Sciatic nerve (tissue), 2 donors: ENCODE measurements at places on chromosomes 11 and 22. TPM values are rescaled to one million over a fixed set of nuclear protein-coding genes. Genes with fewer than 3 reads are reported as not detected.

- no peak for DNase-seq
Measured at GRCh38 chr11:85813721-85814120, 2.8 kb upstream of the SYTL2 start.

GRCh38 chr11:94771390-94771789 is 3.2 kb downstream of the AMOTL1 start:
- no peak for DNase-seq

DNA sequence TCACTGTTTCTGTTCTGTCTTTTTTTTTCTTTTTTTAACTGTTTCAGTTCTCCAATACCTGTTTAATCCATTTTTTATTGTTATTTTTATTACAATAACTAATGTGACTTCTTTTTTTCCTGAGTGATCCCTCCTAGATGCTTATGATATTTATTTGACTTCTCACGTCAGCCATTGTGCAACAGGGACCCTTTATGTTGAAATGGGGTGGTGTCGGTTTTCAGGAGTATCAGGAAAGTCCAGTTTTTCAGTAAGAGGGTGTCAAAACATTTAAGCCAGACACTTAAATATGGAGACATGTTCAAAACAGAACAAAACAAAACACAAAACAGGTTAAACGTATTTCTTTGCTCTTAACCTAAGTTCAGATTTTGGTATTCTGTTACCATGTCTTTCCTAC is 418.8 kb downstream of the DYNC2H1 start:
- DNase-seq = no peak

- no peak for DNase-seq
Measured at GRCh38 chr11:45057938-45058646, 88.3 kb upstream of the PRDM11 start.

DNA sequence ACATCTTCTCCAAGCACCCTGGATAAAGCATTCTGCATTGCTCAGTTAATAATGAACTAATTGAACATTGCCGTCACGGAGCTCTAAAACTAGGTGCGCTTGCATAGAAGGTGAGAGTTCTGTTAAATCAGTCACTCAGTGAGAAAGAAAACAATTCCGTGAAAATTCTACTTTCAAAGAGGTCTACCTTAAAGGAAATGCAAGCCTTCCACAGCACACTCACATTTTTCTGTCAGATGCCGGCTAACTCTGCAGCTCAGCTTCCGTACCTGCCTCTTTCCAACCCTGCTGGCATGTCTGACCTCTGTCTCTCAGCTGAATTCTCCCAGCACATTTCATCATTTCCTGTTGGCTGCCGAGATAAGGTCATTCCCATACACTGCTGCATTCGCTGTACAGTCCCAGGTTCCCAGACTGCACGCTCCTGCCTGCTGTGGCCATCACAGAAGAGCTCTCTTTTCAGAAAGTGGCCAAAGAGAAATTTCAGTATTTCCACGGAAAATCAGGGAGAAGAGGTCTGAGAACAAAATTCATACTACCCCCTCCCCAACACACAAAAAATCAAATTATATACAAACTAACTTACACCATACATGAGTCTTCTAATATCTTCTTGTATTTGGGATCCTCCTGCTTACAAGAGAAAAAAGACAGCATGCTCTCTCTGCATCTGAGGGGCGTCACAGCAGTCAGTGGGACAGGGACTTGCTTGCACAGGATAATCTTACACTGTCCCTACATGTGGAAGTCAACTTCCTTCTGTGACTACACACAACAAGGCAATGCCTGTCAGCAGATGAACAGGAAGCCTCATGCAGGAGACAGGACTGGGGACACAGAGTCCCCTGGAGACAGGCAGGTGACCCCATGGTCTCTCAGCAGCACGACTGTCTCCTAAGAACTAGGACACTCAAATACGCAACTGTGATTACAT is 55.1 kb downstream of the PACSIN2 start:
- DNase-seq = no peak

DNA sequence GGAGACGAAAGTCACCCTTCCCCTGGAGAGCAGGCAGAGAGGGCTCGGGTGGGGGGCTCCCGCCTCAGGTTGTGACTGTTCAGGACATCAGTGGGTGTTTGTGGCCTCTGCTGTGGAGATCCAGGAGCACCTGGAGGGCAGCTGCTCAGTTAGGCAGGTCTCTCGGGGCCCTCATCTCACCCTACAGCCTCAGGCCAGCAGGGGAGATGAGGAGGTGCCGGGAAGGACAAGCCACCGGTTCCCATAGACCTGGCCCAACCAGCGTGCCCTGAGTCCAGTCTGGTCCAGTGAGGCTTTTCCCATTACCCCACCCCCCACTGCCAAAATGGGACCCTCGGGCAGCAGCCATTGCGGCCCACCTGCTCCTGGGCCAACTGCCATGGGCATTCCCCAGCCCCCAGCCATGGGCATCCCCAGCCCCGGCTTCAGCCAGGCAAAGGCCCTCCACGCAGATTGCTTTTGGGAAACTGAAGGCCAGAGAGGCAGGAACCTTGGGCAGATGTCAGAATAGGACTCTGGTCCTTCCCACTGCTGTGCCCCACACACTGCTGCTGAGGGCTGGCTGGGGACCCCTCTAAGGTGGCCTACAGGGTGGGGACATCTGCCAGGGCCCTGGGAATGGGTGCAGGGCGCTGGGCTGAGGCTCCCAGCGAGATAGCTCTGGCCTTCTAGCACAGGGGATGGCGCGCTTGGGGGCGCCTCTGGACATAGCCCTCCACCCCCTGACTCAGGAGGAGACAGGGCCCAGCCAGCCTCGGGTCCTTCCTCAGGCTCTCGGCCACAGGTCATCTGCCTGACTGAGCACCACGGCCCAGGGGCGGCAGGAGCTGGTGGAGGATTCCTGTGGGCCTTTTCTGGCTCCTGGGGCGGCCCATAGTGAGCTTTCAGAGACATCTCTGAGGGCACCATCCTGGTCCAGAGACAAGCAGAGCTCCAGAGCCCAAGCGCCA is 4.8 kb downstream of the PIM3 start:
- DNase-seq = peak; percentile 63

- no peak for DNase-seq
Measured at GRCh38 chr22:32339190-32340012, 18.3 kb upstream of the RFPL3 start.

DNA sequence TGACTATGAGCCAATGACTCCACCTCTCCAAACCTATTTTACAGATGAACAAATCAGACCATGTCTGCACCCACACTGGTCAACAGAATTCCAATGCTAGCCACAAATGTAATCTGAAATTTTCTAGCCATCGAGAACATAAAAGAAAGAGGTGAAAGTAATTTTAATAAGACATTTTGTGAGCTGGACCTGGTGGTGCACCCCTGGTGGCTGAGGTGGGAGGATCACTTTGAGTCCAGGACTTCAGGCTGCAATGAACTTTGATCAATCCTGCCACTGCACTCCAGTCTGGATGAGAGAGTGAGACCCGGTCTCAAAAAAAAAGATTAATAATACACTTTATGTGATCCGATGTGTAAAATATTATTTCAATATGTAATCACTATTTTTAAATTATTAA is 9.4 kb upstream of the RNF185 start:
- peak; percentile 10 for DNase-seq

DNA sequence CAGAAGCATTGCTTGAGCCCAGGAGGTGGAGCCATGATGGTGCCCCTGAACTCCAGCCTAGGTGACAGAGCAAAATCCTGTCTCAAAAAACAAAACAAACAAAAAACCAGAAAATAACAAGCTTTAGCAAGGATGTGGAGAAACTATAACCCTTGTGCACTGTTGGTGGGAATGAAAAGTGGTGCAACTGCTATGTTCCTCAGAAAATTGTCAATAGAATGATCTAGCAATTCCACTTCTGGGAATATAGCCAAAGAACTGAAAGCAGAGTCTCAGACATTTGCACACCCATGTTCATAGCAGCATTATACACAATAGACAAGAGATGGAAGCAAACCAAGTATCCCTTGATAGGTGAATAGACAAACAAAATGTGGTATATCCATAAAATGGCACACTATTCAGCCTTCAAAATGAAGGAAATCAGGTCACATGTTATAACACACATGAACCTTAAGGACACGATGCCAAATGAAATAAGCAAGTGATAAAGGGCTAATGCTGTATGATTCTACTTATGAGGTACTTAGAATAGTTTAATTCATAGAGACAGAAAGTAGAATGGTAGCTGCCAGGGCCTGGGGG is 15.9 kb downstream of the KLHL22 start:
- no peak for DNase-seq

GRCh38 chr22:22515890-22516289 is 4.2 kb downstream of the ZNF280A start:
- DNase-seq = no peak

DNA sequence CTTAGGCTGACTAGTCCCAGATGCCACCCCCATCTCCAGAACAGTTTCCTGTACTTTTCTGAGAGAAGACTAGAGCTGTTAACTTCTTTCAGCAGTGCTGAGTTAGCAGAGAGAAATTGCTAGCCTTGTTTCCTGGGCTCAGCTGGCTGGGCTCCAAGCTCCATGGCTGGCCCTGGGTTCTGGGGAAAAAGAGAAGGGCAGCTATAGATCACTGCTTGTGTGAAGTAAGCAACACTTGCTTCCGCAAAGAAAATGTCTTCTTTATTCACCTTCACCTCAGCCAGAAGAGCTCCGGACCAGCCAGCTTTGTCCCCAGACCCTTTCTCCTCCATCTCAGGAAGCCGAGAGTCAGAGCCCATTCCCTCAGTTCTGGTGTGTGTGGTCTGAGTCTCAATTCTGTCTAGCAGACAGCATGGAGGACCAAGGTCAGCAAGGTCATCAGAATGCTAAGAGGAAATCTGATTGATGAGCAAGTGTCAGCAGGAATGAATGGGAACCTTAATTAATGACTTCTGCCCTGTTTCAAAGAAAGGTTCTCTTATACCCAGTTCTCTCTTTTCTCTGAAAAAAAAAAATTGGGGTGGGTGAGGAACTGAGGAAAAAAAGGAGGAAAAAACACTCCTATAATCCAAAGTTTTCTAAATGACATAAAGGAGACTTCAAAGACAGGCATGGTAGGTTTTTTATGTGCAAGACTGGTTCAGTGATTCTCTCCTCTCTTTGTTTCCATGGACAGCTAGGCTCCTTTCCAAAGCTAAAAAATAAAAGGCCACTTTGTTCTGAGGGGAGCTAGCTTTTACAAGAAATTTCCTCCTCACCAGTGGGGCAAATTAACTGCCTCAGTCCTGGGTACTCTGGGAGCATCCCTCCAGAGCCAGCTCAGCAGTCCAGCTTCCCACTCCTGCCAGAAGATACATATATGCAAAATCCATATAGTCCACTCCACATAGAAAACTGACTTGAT is 63.6 kb upstream of the FAM181B start:
- DNase-seq = peak; percentile 63

DNA sequence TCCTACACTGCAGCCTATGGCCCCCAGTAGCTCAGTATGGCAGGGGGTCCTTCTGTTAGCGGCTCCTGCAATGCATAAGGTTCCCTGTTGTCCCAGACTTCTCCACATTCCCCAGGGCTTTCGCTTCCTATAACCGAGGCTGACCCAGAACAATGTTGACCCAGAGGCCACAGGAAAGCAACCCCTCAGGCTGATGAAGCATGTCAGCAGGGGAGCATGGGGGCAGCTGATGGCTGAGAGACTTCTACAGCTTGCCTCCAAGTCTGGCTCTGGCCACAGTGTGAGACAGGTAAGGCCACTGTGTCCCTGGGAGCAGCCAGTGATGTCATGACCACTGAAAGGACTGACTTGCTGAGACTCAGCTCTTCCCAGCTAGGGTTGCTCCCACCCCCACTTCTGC is 12.5 kb upstream of the PPFIBP2 start:
- DNase-seq = no peak

The ACRV1 gene
- total RNA-seq = not detected

The RFPL2 gene
- total RNA-seq = not detected

The TRIM44 gene
- total RNA-seq = 60.1 TPM

The CD248 gene
- total RNA-seq = 35.1 TPM
